ENCODE measurements at places on chromosomes 1 and 21. TPM values are rescaled to one million over a fixed set of nuclear protein-coding genes. Genes with fewer than 3 reads are reported as not detected.

Gene KISS1
- not detected for total RNA-seq

Gene POFUT2
- 99.7 TPM for total RNA-seq

Gene POU3F1
- not detected for total RNA-seq

Gene CDKN2C
- 4.3 TPM for total RNA-seq

Gene KIFAP3
- 28.5 TPM for total RNA-seq

Gene SPATA45
- total RNA-seq, result not detected

Gene RAB7B
- total RNA-seq, result 6.5 TPM

Gene OR2T5
- not detected for total RNA-seq

Gene GUCA2B
- not detected for total RNA-seq

Gene SEC16B
- total RNA-seq, result 2.5 TPM

Gene PDE9A
- total RNA-seq, result 1.2 TPM

Gene TMEM269
- 0.07 TPM for total RNA-seq
